Fibroblast of the aortic adventitia (primary cell): ENCODE measurements at places on chromosomes 5 and 9. TPM values are rescaled to one million over a fixed set of nuclear protein-coding genes. Genes with fewer than 3 reads are reported as not detected.

Gene CARD9
- 1.1 and 1.4 TPM in 2 replicates for total RNA-seq

Gene SPAG8
- 0.81 and 3.3 TPM in 2 replicates for total RNA-seq

GRCh38 chr5:33339413-33339812 lies 101.4 kb upstream of the TARS1 start:
- DNase-seq, result no peak

DNA sequence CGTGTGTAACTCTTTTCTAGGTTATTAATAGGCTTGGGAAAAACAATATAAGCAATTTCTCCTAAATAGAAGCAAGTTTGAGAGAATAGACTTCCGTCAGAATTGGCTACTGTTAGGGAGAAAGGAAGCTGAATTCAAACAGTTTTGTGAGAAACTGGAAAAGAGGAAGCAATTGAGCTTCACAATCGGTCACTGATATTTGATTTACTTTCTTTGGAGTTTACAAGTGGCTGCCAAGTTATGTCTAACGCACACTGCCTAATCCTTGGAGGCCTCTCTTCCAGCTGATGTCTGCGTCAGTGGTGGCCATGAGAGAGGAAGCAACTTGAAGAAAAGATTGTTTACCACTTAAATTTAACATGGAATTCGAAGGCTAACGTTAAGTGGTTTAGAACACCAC lies 319.5 kb downstream of the ADGRV1 start:
- no peak for DNase-seq

GRCh38 chr9:14309403-14309802 lies 4.5 kb downstream of the NFIB start:
- DNase-seq, result peak; percentile 85
